ENCODE measurements at places on chromosomes 5 and 9.

DNA sequence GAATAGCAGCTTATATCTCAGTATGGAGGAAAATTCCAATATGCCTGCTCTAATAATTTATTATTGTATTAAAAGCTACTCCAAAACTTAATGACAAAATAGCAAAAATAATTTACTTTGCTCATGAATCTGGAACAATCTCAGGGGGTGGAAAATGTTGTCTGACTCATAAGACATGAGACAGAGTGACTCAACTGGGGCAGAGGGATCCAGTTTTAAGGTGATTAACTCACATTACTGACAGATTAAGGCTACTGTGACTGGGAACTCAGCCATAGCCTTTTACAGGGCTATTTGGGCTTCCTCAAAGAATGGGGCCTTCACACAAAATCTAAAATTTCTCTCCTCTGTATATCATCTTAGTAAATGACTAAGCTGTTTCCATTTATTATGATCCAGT lies 1172.9 kb downstream of the CDH12 start:
- DNase-seq, result no peak

GRCh38 chr5:41510176-41510831 lies at the start of gene PLCXD3:
Gene PLCXD3 (minus strand): TSS chr5:41510601. CDS start chr5:41510526, 75 bp downstream.
- no peak for DNase-seq

DNA sequence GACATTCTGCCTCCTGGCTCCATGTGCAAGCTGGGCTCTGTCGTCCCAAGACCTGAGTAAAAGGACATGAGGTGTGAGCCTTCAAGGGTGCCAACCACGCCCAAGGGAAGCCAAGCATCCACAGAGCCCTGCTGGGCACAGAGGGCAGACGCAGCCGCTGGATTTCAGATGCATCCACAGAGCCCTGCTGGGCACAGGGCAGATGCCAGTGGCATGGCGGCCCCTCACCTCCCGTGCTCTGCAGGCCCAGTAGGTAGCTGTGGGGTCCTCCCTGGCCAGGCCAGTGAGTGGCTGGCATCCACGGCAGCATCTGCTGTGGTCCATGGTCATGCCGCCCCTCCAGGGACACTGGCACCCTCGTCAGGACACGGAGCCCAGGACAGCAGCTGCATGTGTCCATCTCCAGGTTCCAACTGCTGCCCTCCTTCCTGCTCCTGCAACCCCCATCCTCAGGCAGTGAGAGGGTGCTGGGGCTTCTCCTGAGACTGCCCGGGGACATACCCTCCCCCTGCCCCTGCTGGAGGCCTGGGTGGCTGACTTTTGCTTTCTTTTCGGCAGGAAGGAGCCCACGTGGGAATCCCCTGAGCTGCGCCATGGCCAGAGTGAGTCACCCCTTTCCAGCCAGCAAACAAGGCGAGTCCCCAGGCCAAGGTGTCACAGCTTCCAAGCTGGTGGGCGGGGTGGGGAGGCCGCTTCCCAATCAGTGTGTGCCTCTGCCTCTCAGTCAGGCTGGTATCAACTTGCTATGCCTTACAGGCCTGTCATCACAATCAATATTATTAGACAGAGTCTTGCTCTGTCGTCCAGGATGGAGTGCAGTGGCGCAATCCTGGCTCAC lies 4.0 kb upstream of the TRAF2 start:
- DNase-seq, result peak; percentile 48

GRCh38 chr9:137506702-137507171 lies 43.5 kb downstream of the PNPLA7 start:
- DNase-seq, result no peak

DNA sequence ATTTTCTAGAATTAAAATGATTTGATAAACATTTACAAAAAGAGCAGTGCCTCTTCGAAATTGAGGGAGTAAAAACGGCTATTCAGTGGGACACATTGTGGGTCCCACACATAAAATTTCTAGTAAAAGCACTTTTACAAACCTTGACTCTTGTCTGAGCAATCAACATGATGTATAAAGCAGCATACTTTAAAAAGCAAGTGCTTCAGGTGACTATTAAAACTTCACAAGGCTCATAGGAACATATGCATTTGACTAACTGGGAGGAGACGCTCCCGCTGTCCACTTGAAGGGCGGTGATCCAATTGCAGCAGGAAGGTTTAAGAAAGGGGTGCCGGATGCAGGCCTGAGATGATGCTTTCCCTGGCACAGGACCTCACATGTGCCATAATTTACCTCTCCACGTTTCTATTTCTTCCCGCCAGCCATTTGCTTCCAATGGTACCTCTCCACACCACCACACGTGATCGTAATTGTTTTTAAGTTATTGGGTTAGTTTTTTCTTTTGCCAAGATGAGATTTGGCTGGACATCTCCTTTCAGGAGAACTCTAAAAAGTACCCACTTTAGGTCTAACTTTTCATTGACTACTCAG lies 1.8 kb downstream of the MCTP1 start:
- no peak for DNase-seq

DNA sequence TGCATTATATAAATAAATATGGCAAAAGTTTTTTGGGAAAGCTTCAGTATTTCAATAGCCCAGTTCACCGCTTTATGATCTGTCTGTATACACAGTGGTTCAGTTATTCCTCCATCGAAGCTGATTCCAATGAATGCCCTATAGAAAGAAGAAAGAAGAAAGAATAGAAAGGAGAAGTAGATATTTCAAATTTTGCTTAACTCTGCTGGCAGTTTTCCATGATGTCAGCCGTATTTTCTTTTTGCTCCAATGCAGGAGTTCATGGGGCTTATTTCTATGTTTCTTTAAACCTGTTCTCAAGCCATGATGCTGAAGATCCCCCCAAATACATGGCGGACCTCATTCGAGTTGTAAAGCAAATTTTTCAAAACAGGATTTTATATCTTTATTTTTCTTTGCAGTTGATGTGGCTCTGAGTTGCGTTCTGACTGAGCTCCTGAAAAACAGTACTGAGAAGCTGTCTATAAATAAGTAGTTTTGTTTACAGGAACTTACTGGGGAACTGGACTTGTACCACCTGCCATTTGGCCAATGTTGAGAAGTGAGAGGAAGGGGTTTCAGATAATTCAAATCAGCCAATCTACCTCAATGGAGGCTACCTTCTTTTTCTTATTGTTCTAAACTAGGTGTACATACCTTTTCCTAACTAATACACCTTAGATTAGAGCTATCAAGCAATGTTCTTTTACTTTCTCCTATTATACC lies 418.5 kb upstream of the MEF2C start:
- no peak for DNase-seq

DNA sequence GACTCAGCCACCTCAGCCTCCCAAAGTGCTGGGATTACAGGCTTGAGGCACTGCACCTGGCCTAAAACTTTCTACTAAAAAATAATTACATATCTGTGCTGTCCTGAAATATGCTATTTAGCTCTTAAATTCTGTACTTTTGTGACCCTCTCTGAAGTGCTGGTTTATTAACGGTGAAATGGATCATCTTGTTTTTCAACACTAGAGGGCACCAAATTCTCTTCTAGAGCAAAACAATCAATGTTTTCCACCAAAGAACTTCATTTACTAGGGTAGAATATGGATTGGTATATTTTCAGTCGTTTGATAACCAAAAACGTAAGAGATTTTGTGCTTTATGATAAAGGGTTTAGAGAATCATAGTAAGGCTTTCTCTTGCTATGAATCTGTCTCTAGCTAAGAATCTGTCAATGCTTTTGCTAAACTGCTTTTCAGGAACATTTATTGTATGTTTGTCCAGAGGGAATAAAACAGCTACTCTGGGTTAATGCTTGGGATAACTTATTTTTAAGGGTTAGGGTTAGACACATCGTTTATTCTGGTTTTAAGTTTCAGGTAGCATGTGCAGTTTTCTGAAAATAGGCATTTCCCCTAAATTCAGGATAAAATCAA lies 63.6 kb downstream of the RNF180 start:
- DNase-seq, result no peak

GRCh38 chr9:97427885-97428284 lies 16.0 kb downstream of the TDRD7 start:
- no peak for DNase-seq

DNA sequence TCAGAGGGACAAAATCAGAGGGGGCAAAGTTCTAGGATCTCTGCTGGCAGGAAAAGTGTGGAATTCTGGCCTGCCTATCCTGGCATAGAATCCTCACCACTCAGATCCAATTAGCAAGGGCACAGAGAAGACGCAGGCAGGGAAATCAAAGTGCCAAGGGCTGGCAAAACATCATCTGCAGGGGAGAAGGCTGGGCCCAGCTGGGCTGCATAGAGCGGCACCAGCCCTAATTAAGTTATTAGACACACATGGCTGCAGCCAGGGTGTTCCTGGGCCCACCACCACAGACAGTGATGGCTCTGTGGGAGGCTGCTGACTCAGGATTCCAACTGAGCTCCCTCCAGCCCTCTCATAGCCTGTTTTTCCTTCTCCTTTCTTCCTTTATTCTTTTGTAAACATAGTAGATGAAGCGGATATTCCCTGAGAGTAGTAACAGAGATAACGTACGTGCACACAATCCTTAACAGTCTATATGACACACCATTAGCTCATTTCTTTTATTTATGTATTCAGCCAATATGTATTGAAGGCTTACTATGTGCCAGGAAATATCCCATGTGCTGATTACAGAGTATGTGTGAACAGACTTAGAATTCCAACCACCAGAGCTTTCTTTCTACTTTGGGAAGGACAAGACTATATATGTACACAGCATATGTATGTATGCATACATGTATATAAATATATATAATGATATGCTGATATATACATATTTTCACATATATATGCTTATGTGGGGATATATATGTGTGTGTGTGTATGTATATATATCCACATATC lies 236.1 kb downstream of the ASTN2 start:
- no peak for DNase-seq

- no peak for DNase-seq
Measured at GRCh38 chr5:115372146-115372545, 75.7 kb upstream of the CCDC112 start.

DNA sequence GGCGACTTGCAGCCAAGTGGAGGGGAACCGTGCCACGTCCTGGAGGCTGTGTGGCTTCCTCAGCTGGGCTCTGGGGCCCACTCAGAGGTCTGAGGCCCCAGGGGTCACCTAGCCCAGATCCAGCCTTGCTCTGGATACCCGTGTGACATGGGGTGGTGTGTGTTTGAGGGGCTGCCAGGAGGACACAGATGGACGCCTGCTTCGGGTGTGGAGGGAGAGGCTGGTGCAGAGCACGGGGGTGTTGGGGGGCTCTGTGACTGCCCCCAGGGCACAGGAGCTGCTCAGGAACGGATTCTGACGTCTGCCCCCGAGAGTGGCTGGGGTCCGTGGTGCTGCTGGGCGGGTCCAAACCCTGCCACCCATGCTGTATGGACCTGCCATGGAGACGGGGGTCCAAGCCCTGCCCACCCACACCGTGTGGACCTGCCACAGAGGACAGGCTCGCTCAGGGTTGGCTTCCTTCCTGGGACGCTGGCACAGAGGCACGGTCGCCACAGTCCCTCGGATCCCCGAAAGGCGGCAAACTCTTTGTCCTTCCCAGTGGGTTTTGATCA lies 10.5 kb downstream of the INPP5E start:
- no peak for DNase-seq

DNA sequence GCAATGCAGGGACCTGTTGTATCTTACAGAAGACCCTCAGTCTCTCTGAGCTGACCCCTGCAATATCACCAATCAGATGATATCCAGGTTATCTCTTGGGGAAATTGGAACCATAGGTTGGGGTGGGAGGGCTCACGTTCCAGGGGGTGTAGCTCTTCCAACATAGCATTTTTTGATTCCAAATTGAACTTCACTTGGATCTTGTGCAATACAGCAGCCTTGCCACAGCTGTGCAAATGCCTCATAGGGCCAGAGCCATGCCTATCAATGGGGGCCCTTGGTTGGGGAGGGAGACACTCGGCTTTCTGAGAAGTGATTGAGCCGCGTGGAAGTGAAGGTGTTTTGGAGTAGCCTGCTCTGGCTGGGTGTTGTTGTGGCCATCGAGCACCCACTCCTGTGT lies 117.2 kb upstream of the PITX1 start:
- DNase-seq, result no peak

- no peak for DNase-seq
Measured at GRCh38 chr9:121038804-121039203, 11.3 kb downstream of the C5 start.

DNA sequence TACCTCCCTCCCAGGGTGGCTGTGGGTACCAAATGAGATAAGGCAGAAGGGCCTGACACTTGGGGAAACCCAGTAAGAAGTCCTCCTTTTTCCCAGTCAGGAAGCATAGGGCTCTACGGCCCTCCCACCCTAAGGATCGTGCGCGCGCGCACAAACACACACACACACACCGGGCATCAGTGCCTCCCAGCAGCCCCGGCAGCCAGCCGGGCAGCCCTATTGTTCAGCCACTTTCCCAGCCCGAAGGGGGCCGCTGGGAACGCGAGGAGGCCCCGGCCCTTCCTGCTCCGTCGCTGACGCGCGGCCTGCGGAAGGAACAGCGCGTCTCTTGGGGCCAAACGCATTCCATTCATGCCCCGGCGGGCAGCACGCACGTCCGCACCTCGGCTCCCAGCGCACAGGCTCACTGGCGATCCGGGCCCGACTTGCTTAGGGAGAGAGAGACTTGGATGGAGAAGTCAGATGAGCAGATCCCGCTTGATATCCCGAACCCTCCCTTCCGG lies 22.6 kb downstream of the DUSP1 start:
- DNase-seq, result no peak

DNA sequence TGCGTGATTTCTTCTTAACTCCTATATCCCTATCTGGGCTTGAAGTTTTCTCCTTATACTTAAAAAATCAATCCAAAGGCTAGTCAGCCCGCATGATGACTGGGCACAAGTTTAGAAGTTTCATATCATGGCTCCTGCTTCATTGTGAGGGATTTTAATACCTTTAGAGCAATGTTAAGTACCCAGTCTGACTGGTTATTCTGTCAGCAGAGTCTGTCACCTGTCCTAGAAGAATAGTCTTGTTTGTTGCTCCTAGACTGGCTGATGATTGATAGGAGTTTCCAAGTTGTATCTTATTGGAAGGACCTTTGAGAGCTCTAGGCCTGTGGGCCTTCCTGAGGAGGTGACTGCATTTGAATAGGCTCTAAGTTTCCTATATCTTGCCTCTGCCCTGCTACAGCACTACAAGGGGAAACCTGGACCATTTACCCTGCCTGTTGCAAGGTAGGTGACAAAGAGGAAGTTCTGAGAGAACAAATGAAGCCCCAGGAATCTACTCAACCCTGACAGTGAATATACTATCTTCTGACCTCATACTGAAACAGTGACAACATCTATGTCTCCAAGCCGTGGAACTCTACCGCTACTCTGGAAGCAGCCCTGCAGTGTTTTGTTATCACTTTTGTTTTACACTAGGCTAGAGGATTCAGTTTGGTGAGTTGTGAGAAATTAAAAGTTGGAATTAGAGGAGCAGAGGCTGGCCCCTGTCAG lies 66.5 kb downstream of the F2RL2 start:
- DNase-seq, result no peak

Data from AG09319 (cell line).